ENCODE measurements at places on chromosomes 12 and 14. TPM values are rescaled to one million over a fixed set of nuclear protein-coding genes. Genes with fewer than 3 reads are reported as not detected.

PIWIL1 gene
- not detected for total RNA-seq

PMEL gene
- total RNA-seq, result 1.5 TPM

CLEC6A gene
- total RNA-seq, result not detected

GRCh38 chr12:131529196-131530040 lies 181.5 kb upstream of the SFSWAP start:
- DNase-seq, result no peak

- DNase-seq, result no peak
These were observed 178.6 kb downstream of the DPF3 start for GRCh38 chr14:72715215-72715849.
